ENCODE measurements at places on chromosomes 13 and 19. TPM values are rescaled to one million over a fixed set of nuclear protein-coding genes. Genes with fewer than 3 reads are reported as not detected.

GRCh38 chr19:39332293-39332692 is 3.5 kb downstream of the GMFG start:
- DNase-seq = no peak

- no peak for DNase-seq
Measured at GRCh38 chr13:40983259-40983658, 35.9 kb downstream of the ELF1 start.

The F7 gene
- 1.2 TPM for total RNA-seq

DNA sequence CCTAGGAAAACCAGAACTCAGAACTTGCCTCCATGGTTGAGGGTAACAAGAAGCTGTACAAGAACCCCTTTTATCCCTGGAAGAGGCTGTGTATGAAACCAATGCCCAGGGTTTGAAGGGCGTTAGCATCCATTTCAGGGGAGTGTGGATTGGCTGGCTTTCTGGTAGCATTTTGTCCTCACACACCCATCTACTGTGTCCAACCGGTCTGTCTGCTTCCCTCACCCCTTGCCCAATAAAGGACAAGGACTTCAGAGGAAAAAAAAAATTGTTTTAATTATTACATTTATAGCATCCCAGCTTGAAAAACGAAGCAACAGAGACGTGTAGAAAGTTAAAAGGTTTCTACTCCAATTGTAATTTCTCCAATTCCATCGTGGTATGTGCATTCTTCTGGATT is 2.7 kb upstream of the CYP4F8 start:
- DNase-seq = no peak

- DNase-seq = no peak
Measured at GRCh38 chr13:113184568-113185440, 23.7 kb downstream of the PCID2 start.

The C19orf67 gene
- total RNA-seq = not detected

DNA sequence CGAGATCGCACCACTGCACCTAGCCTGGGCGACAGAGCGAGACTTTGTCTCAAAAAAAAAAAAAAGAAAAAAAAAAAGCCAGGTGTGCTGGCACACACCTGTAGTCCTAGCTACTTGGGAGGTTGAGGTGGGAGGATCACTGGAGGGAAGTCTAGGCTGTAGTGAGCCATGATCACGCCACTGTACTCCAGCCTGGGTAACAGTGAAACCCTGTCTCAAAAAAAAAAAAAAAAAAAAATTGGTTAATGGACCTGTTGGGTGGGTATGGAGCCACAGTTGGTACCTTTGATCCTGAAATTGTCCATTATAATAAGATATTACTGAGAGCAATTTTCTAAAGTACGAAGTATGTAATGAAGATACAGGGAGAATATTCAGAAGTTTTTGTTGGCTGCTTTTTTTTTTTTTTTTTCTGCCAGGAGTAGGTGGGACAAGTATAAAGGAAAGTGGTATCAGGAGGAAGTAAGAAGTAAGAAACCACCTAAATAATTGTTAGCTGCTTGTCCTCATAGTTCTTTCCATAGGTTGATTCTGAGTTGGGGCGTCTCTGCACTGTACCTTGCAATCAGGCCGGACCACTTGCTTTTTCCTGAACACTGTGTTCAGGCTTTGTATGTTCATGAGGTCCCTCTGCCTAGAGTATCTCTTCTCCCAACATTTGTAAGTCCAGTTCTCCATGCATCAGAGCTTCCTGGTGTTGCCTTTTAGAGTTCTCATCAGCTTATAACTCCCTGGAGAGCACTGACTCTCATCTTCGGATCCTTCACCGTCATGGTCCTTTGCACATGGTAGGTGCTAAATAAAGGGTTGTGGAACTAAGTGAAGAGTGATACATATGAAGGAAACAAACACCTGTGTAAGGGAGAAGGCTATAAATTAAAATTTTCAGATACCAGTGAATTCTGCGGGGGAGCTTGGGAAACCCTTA is 31.7 kb downstream of the ARHGAP35 start:
- no peak for DNase-seq

- DNase-seq = no peak
Measured at GRCh38 chr13:75091718-75092117, 390.3 kb downstream of the TBC1D4 start.

DNA sequence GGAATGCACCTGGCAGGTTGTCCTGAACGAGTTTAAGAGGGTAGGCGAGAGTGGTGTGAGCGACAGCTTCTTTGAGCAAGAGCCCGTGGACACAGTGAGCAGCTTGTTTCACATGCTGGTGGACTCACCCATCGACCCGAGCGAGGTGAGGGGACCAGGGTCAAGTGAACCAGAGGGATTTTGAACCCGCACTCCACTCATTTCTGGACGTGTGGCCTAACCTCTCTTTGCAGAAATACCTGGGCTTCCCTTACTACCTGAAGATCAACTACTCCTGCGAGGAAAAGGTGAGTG is 1.7 kb downstream of the CATSPERG start:
- DNase-seq = no peak

The ZNF430 gene
- total RNA-seq = 19.7 TPM

GRCh38 chr19:39539165-39539517 is 820 bp downstream of the EID2 start:
- no peak for DNase-seq

DNA sequence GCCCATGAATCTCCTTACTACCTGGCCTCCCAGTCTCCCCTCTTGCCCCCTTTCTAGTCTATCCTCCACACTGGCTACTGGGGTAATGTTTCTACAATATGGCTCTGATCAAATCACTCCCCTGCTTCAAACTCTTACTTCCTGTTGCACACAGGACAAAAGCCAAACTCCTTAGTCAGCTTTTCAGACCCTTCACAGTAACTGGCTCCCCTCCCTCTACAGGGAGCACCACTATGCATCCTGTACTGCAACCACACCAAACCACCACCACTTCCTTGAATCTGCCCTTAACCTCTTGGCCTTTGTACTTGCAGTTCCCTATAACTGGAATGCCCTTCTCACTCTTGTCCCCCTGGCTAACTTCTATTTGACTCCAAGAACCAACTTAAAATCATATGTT is 32.2 kb downstream of the DEDD2 start:
- no peak for DNase-seq

GRCh38 chr19:8393871-8394250 is 3.7 kb downstream of the RAB11B start:
- DNase-seq = no peak

Data from neural crest cell (in vitro differentiated cells).